ENCODE measurements at places on chromosomes 11 and 22.

GRCh38 chr11:118921121-118921928 is 4.4 kb downstream of the BCL9L start:
- H3K4me3 ChIP-seq: peak overlapping the region; percentile 37
- peaks cover 70% of the 10 kb centered on the region for H3K4me1 ChIP-seq
- no peaks in the 10 kb centered on the region for H3K27me3 ChIP-seq

DNA sequence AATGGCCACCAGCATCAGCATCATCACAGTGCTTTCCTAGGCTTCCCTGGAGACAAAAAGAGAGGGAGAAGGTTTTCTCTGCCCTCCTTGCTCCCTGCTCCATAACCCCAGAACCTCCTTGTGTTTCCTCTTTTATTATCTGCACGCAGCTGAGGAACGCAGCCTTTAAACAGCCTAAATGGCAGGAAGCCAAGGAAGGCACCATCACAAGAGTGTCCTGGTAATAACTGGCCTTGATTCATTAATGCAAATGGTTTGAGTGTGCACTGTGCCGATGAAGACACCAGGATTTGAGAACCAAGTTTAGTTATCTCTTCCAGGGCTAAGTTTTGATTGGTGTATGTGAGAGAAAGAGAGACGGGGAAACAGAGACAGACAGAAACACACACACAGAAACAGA is 29.4 kb upstream of the DRD2 start:
- no peak overlapping the region for H3K4me3 ChIP-seq
- no peak for DNase-seq
- H3K27me3 ChIP-seq: peaks cover 16% of the 10 kb centered on the region
- H3K27ac ChIP-seq: no peak overlapping the region

DNA sequence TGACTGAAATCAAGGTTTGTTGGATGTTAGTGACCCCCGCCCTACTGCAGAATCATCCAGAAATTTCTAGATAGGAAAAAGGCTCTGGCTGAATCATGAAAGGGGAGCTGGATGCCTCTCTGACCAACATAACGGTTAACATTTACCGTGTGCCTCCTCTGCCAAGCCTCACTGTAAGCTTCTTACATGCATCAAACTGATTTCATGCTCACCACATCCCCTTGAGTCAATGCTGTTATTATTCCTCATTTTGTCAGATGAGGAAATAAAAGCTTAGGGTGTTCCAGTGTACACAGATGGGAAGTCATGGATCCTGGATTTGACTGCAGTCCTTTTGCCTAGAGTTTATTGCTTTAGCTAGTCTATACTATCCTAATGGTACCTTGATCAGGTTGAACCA is 5.9 kb upstream of the HMOX1 start:
- H3K27ac ChIP-seq: no peak overlapping the region
- peaks cover 42% of the 10 kb centered on the region for H3K4me1 ChIP-seq
- no peak overlapping the region for H3K4me3 ChIP-seq

- H3K4me1 ChIP-seq: peaks cover 44% of the 10 kb centered on the region
- no peak overlapping the region for H3K4me3 ChIP-seq
- H3K36me3 ChIP-seq: peaks cover 19% of the 10 kb centered on the region
- peak overlapping the region; percentile 95 for H3K27ac ChIP-seq
- H3K27me3 ChIP-seq: no peaks in the 10 kb centered on the region
Measured at GRCh38 chr22:20083891-20084546, 4.0 kb downstream of the DGCR8 start.

DNA sequence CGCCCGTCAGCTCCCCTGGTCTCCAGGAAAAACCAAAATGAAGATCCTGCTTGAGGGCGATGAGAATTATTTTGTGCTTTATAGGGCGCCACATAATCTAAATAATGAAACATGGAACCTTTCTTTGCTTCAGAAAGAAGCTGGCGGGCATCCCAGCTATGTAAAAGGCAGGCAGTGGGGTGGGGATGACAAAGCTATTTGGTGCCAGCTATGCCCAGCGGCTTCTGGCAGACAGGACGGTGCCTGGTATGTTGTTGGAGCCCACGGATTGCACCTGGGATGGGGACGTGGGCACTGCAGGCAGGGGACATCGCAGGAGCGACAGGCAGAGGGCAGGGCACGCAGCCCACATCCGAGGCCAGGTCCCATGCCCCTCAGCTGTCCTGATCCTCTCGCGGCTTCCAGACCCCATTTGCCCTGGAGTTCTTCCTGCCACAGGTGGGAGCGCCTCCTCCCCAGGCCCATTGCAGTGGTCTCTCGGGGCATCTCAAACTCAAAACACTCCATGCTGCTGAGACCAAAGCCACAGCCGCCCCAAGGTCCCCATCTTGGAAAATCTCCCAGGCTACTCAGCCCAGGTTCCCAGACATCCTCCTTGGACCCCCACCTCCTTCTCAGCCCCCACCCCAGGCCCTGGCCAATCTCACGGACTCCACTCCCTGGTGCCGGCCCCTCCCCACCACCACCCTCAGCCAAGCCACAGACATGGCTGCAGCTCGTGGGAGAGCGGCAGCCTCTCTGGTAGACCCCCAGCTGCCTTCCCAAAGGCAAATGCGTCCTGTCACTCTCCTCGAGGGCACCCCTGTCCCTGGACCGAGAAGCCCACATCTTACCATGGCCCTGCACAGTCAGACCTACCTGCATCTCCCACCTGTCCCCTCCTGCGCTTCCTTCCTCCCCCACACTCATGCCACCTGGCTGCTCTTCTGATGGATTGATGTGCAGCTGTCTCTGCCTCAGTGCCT is 45.7 kb downstream of the SHISAL1 start:
- H3K4me1 ChIP-seq: no peaks in the 10 kb centered on the region
- peak overlapping the region; percentile 48 for H3K27ac ChIP-seq
- H3K27me3 ChIP-seq: peaks cover 26% of the 10 kb centered on the region

DNA sequence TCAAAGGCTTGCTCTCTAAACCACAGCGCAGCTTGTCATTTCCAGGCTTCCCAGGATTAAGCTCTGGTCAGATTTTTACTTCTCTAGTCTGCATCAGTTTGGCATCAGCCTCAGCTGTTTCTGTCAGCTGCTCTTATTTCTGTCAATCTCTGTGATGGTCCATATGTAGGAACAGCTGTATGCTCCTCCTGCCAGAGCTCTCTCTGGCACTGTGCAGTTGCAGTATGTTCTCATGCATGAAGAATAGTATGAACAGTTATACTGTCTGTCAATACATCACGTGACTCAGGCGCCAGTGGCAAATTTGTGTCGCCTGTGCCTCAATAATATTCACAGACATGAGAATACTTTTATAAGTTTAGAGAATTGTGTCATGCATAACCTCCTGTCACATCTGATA is 6.7 kb downstream of the OR6M1 start:
- DNase-seq: no peak
- H3K4me3 ChIP-seq: no peak overlapping the region
- H3K27ac ChIP-seq: no peak overlapping the region
- peaks cover 24% of the 10 kb centered on the region for H3K4me1 ChIP-seq
- H3K27me3 ChIP-seq: no peaks in the 10 kb centered on the region
- H3K36me3 ChIP-seq: no peaks in the 10 kb centered on the region

DNA sequence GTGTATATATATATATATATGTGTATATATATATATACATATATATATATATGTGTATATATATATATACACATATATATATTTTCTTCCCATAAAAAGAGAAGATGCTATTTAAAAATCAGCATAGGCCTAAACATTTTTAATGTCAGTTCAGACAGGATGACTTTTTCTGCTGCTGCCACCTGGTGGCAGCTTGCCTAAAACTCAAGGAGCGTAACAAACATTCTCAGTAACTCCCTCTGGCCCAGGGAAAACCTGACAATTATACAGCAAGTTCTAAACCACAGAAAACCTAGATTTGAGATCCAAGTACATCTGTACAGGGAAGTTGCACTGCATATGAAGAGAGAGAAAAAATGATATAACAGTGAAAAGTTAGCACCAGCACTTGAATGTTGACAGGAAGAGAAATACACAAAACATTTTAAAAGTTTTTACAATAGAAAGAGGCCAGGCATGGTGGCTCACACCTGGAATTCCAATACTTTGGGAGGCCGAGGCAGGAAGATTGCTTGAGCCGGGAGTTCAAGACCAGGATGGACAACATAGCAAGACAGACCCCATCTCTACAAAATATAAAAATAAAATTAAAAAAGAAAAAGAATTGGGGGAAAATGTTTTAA is 16.6 kb downstream of the OR8A1 start:
- H3K27me3 ChIP-seq: peaks cover 2% of the 10 kb centered on the region
- peaks cover 16% of the 10 kb centered on the region for H3K4me1 ChIP-seq
- DNase-seq: peak; percentile 24
- H3K36me3 ChIP-seq: no peaks in the 10 kb centered on the region
- H3K27ac ChIP-seq: no peak overlapping the region

- peaks cover 17% of the 10 kb centered on the region for H3K4me1 ChIP-seq
- no peak overlapping the region for H3K27ac ChIP-seq
- H3K36me3 ChIP-seq: peaks cover 2% of the 10 kb centered on the region
Measured at GRCh38 chr11:4098026-4098621, 3.5 kb downstream of the RRM1 start.

- H3K4me3 ChIP-seq: peak overlapping the region; percentile 78
- no peak for DNase-seq
- H3K4me1 ChIP-seq: peaks cover 29% of the 10 kb centered on the region
- H3K27me3 ChIP-seq: peaks cover 61% of the 10 kb centered on the region
Measured at GRCh38 chr11:19713196-19714021, 772 bp downstream of the NAV2 start.

GRCh38 chr11:27201454-27202302 is 161.1 kb downstream of the BBOX1 start:
- H3K36me3 ChIP-seq: no peaks in the 10 kb centered on the region
- H3K4me1 ChIP-seq: peaks cover 30% of the 10 kb centered on the region
- no peak for DNase-seq

GRCh38 chr11:105045676-105046296 is 651 bp upstream of the CARD16 start:
- H3K27ac ChIP-seq: no peak overlapping the region
- no peaks in the 10 kb centered on the region for H3K27me3 ChIP-seq
- no peaks in the 10 kb centered on the region for H3K36me3 ChIP-seq
- H3K4me3 ChIP-seq: no peak overlapping the region

- no peaks in the 10 kb centered on the region for H3K4me1 ChIP-seq
- no peaks in the 10 kb centered on the region for H3K36me3 ChIP-seq
- no peak overlapping the region for H3K27ac ChIP-seq
- H3K4me3 ChIP-seq: no peak overlapping the region
Measured at GRCh38 chr11:19398772-19399527, 158.2 kb upstream of the E2F8 start.

DNA sequence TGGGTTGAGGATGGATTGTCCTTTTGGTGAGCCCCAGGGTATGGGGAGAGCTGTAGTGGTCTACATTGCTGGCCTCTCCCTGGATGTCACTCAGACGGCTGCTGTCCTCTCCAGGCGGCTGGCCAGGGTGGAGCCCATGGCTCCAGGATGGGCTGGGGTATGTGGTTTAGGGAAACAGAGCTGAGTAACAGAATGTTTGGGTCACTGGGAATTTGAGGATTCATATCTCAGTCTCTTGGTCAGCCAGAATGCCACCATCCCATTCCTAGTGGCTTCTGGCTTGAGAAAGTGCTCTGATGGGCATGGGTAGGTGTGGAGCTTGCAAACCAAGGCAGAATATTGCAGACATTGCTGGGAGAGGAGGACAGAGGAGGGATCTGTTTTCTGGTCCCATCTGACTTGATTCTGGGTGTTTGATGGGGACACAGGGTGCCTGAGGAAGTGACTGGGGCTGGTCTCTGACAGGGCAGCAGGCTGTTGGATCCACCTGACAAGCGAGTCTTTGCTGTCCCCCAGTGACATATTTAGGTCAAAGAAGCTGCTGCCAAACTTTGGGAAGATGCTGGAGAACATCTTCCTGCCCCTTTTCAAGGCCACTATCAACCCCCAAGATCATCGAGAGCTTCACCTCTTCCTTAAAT is 41.4 kb downstream of the AMPD3 start:
- H3K27ac ChIP-seq: no peak overlapping the region
- no peaks in the 10 kb centered on the region for H3K4me1 ChIP-seq
- no peaks in the 10 kb centered on the region for H3K27me3 ChIP-seq
- no peak overlapping the region for H3K4me3 ChIP-seq
- H3K36me3 ChIP-seq: peaks cover 14% of the 10 kb centered on the region
- no peak for DNase-seq

GRCh38 chr11:94330789-94331188 is 26.4 kb downstream of the IZUMO1R start:
- no peak overlapping the region for H3K27ac ChIP-seq
- DNase-seq: no peak
- H3K27me3 ChIP-seq: peaks cover 3% of the 10 kb centered on the region

GRCh38 chr11:11534981-11535380 is 86.8 kb downstream of the GALNT18 start:
- no peak overlapping the region for H3K4me3 ChIP-seq
- H3K27ac ChIP-seq: no peak overlapping the region
- no peak for DNase-seq

- no peak overlapping the region for H3K27ac ChIP-seq
- no peak overlapping the region for H3K4me3 ChIP-seq
- peaks cover 16% of the 10 kb centered on the region for H3K27me3 ChIP-seq
Measured at GRCh38 chr11:69116671-69117070, 39.1 kb upstream of the SMIM38 start.

DNA sequence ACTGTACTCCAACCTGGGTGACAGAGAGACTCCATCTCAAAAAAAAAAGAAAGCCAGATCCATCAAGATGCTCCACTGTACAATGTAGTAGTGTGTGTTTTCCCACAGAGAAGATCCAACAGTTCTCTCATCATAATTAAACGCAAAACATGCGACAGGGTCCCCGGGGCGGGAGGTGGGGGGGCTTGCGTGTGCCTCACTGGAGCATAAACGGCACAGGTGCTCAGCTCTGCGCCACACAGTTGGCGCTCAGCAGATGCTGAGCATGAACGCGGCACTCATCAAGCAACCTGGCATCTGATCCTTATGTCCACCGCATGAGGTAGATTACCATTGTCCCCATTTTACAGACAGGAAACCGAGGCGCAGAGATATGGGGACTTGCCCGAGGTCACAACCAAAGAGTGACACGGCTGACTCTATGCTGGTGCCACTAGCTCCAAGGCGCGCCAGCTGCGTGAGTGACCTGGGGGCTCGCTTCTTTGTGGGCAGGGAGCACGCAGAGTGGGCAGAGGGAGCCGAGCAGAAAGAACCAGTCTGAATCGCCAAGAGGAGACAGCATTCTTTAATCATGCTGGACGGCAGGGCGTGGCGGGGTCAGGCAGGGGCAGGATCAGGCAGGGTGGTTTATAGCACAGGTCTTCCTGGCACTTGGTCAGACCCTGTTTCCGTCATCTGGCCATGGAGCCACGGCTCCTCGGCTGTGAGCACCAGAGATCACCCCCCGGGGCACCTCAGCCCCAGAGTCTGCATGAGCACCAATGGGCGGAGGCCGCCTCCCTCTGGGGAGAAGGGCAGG is 8.2 kb downstream of the C1QTNF6 start:
- DNase-seq: no peak
- H3K4me3 ChIP-seq: no peak overlapping the region
- no peaks in the 10 kb centered on the region for H3K4me1 ChIP-seq
- H3K36me3 ChIP-seq: no peaks in the 10 kb centered on the region
- no peak overlapping the region for H3K27ac ChIP-seq

GRCh38 chr11:112485280-112485679 is 224.6 kb upstream of the PLET1 start:
- H3K4me1 ChIP-seq: no peaks in the 10 kb centered on the region
- H3K36me3 ChIP-seq: no peaks in the 10 kb centered on the region
- DNase-seq: no peak
- no peak overlapping the region for H3K27ac ChIP-seq
- H3K4me3 ChIP-seq: no peak overlapping the region
- peaks cover 3% of the 10 kb centered on the region for H3K27me3 ChIP-seq

GRCh38 chr11:5204787-5205186 is 4.3 kb upstream of the OR51V1 start:
- no peak for DNase-seq
- no peaks in the 10 kb centered on the region for H3K36me3 ChIP-seq
- no peaks in the 10 kb centered on the region for H3K27me3 ChIP-seq
- no peak overlapping the region for H3K27ac ChIP-seq

All from progenitor cell of endocrine pancreas (in vitro differentiated cells).